ENCODE measurements at places on chromosomes 6 and 20.

DNA sequence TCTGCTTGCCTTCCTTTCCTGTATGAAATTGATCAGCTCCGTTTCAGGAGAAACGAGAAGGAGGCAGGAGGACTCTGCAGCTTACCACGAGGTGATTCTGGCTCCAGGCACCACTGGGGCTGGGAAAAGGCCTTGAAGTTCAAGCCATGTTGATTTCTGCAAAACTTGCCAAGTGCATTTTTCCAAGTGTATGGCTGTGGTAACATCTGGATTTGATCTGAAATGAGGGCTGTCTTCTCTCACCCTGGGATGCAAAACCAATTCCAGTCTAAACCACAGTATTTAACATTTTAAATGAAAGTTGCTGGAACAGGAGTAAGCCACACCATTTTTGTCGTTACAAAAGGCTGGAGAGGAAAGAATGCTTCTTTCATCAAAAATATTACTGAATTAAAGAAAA lies 36.1 kb upstream of the FAM210B start:
- DNase-seq = no peak

DNA sequence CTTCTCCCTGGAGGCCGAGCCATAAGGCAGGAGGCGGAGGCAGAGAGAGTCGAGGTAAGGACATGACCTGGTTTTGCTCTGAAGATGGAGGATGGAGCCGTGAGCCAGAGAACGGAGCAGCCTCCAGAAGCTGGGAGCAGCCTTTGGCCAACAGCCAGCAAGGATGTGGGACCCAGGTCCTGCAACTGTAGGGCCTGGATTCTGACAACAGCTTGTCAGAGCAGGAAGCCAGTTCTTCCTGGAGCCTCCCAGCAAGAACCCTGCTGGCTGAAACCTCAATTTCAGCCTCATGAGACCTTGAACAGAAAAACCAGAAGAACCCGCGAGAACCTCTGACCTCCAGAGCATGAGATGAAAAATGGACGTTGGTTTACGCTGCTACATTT lies 13.4 kb upstream of the MRGBP start:
- DNase-seq = no peak

DNA sequence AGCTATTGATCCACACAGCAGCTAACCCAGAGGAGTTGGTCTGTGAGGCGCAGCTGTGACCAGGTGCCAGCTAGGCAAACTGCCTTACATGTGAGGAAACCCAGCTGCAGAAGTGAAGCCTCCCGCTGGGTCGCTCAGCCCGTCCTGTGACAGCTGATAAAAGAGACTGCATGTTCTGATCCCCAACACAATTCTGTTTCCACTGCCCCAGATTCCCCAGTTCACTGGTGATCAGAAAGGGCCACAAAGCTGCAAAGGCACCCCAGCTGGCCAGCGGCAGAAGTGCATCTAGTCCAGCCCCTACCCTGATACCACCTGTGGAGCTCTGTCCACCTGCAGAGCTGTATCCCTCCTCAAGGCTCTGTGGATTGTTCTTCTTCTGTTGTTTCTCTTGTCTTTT lies 64.5 kb downstream of the CTNNBL1 start:
- no peak for DNase-seq

DNA sequence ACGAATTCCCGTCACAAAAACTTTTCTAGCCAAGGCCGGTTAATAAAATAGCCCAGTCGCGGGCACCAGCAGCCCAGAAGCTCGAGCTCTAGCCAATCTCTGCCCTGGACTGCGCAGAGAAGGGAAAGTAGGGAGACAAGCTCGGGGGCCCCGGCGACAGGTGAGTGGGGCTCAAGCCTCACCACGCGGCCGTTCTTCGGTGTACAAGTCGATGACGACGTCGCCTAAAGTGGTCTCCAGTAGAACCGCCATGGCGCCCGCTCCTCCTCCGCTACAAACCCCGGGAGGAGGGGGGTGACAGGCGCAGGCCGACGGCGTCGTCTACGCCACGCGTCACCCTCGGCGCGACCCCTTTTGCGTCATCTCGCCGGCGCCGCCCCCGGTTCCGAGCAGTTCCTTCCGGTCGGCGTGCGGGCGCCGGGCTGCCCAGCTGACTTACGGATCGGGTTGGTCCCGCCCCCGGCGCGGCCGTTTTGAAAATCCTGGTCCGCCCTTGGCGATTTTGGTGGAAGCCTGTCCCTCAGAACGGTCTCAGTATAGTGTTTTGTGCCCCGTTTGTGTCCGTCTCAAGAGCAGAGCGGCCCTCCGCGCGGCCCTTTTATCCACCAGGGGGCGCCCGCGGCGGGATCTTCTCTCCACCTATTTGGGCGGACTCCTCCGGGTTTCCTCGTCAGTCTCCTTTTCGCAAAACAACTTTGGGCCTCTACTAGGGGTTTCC lies at the start of gene PPIL4:
Gene PPIL4, minus strand, starts transcription at position 290 of the 718 bp plus-strand sequence. Its CDS starts 38 bp downstream, at position 252.
- DNase-seq = peak; percentile 94

DNA sequence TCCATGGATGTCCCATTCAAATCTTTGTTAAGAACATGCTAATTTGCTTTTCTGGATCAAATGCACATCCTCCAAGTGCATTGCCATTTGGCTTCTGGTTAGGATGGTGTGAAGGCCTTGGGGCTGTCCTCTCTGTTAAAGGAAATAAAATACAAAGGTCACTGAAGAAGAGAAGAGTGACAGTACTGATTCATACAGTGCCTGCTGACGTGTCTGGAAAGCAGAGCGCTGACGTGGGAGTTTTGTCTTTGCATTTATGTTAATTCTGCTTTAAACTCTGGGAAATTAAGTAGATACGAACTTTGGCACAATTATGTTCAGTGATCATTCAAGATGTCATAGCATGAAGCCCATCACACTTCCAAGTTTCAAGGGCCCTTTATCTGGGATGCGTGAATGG lies 33.2 kb downstream of the SYNDIG1 start:
- no peak for DNase-seq

- DNase-seq = no peak
Measured at GRCh38 chr6:160040527-160041264, 71.8 kb downstream of the IGF2R start.

DNA sequence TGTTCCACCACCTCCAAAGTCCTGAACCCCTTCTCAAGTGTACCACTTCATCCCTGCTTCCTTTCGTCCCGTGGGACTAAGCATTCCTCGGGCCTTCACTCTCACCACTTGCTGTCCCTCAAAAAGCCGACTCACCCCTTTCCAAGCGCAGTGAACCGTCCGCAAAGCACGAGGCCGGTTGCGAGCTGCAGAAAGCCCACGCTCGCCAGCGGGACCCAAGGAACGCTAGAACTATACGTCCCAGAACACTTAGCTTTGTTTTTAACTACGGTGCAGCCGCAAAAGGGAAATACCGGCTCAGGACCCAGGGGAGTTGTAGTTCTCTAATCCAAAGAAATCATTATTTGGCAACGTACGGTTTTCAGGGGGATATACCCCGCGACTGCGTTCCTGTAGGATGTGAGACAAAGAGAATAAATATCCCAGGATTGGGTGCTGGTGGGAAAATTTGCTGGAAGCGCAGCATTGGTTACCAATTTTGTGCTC lies 416 bp upstream of the POLR1H start:
- no peak for DNase-seq

DNA sequence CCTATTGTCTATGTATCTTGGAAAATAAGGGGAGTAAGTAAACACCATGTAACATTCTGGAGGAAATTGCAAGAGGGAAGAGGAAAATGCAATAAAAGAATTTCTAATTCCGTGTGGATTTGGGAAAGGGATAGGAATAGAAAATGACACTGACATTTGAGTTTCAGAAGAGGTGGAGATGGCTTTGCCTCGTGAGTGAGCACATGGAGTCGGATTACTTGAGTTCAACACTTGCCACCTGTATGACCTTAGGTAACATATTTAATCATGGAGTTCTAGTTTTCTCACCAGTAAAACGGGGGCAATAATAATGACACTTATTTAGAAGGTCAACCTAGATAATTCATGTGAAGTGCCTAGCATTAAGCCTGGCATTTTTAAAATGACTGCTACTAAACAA lies 10.8 kb upstream of the PBOV1 start:
- no peak for DNase-seq

DNA sequence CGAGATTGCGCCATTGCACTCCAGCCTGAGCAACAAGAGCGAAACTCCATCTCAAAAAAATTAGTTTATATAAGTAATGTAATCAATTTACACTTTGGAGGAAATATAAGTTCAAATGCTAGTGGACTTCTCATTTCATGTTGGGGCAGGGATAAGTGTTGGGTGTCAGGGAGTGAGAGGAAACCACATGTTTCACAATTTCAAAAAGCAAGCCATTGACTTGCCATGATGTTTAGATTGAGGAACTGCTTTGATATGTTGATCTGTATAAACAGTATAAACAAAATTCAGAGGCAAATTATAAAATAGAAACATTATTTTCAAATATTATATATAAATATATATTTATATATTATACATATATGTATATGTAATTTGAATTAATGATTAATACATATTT lies 42.7 kb downstream of the FILIP1 start:
- no peak for DNase-seq

DNA sequence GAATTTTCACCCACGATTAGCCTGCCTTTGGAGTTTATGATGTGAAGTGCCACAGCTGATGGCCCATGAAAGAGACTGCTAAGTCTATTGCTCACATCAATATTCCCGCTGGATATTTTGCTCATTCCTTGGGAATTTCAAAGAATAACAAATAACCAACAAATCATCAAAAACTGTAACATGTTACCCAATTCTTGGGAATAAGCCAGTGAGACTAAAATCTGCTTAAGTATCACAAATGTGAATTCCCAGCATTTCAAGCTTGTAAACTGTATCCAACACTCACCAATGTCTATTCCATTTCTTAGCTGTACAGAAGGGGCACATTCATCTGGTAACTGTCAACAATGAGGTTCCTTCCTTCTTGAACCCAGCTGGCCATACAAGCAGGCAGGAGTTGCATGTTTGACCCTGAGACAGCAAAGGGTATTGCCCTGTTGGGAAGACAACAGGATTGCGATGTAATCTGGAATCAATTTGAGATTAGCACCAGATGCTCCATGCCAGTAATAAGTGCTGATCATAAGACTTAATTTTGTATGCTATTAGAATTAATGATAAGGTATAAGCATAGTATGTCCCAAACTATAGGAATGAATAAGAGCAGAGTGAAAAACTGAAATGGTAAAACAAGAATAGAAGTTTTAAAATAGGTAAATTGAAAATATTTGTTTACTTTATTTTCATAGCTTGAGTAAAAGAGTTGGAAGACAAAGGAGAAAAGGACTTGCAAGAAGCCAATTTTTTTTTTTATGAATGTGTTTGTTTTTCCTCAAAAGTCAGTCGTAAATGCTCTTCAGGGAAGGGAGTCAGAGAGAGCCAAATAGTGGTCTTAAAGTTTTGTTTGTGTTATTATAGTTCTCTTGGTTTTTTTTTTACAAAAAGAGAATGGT lies 58.8 kb downstream of the RSPO3 start:
- no peak for DNase-seq

GRCh38 chr6:138931660-138932059 lies 56.4 kb downstream of the REPS1 start:
- DNase-seq = no peak

DNA sequence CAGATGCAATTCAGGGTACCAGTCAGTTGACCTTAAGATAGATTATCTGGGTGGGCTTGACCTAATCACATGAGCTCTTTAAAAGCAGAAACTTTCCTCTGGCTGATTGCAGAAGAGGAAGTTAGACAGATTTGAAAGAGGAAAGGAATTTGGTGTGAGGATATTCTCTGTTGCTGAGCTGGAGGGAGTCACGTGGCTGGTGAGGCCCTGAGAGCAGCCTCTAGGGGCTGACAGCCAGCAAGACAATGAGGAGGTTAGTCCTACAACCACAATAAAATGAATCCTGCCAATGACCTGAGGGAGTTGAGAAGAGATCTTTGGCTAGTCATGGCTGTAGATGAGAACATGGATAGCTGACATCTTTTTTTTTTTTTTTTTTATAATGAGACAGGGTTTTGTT lies 87.0 kb upstream of the B3GAT2 start:
- no peak for DNase-seq

DNA sequence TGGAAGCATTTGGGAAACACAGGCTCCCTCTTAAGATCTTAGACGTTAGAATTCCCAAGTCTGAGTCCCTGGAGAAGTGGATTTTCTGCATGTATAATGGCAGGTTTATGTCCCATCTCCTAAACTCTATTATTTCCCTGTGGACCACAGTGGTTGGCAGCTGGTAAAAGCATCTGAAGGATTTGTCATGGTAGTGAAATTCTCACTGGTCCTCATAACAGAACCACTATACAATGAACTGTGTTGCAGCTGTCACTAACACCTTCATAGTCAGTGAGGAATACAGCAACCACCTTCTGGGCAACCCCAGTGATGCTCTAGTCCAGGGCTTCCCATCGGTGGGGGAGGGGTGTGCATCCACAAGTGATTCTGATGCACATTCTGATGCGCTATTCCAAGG lies 396.9 kb downstream of the ZFAND3 start:
- DNase-seq = no peak

DNA sequence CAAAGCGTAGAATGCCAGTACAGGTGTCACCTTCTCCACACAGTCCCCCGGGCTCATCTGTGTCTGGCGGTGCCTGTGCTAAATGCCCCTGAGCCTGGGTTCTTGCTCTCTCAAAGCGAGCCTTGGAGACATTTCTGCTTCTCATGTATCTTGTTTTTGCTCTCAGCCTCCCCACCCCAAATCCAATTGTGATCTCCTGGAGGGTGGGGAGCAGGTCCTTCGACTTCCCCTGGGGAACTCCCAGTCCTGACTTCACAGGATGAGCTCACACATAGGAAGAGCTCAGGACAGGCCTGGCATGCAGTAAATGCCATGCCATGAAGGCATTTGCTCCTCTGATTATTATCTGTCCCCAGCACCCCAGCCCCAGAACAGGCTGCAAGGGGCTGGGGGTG lies 58.1 kb downstream of the NOL4L start:
- no peak for DNase-seq

- no peak for DNase-seq
Measured at GRCh38 chr6:112204350-112204706, 50.0 kb downstream of the LAMA4 start.

DNA sequence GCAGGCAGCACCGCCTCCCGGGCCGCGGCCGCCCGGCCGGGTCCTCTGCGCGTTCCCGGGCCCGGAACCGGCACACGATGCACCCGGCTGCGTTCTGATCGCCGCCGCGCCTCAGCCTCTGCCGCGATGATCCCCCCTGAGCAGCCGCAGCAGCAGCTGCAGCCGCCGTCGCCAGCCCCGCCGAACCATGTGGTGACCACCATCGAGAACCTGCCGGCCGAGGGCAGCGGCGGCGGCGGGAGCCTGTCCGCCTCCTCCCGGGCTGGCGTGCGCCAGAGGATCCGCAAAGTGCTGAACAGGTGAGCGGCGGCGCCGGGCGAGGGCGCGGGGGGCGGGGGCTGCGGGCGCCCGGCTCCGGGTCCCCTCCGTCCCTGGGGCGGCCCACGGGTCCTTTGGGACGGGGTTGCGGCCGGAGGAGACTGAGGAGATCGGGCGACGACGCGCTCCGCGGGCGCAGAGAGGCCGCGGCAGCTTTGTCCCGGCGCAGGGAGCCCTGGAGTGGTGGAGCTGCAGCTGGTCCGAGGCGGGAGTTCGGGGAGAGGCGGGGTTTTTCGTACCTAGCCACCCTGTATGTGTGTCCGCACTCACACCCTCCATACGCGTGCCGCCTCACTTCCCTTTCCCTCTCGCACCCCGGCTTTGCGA lies 659 bp downstream of the SLC35F1 start:
- no peak for DNase-seq

Measured in activated T-helper 1 cell treated with Interleukin-2 at 50 U/mL for 16 hours (primary cell).